ENCODE measurements at places on chromosomes 12 and 14.

GRCh38 chr14:70340002-70340401, 19.5 kb downstream of the COX16 start:
- DNase-seq = no peak

DNA sequence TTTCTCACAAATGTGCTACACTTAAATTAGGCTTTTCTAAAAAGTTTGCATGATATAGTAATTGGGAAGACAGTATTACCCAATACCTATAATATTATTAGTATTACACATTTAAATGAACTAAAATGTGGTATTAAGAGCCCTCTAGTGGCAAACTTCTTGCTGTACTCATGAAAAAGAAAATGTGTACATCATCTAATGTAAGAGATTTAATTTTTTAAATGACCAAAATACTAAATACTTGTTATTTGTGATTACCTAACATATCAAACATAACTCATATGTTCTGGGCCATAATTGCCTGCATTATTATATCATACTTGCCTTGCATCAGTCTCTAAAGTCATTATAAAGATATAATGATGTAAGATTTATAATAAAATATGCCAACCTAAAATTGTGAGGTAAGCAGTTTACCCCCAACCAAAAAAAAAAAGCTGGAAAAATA, 64.2 kb downstream of the DNAI7 start:
- peak; percentile 61 for DNase-seq

DNA sequence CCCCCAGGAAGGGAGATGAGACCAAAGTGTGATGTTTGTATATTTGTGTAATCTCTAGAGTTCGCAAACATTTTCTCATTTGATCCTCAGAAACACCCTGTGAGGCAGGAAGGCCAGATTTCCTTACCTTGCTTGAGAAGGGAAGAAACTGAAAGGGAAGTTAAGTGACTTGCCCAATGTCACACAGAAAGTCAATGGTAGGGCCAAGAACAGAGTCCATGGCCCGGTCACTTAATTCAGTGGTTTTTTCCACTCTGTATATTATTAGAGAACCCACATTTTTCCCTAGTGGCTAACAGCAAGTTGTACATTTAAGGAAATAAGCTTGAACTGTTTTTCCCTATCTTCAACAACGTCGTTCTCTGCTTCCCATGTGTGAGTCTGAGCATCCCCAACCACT, 25.6 kb upstream of the CHPT1 start:
- no peak for DNase-seq

DNA sequence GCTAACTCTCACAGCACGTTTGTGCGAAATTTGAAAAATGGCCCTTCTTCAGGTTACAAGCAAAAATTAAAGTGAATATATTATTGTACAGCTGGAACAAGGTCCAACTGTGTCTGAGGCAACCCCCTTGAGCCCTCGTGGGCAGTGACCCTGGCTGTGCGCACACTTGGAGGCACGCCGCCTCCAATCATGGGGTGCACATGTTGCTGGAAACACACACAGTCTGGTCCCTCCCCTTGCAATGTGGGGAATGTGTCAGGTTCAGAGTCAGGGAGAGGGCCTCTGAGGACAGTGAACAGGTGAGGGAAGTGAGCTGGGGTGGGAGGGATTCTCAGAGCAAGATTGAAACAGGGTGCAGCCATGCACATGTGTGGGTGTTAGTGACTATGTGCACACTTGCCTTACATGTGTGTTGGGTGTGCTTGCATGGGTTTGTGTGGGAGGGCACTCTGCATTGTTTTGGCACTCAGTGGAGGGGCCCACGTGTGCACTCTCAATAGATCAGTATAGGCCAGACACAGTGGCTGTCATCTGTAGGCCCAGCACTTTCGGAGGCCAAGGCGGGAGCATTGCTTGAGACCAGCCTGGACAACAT, 9.6 kb downstream of the TSPAN9 start:
- DNase-seq = no peak

GRCh38 chr12:100913872-100914592, 119.5 kb downstream of the ANO4 start:
- DNase-seq = no peak

Data from amniotic epithelial cell (primary cell).